NCI-H1092 (cell line): ENCODE measurements at places on chromosomes 2 and 18.

DNA sequence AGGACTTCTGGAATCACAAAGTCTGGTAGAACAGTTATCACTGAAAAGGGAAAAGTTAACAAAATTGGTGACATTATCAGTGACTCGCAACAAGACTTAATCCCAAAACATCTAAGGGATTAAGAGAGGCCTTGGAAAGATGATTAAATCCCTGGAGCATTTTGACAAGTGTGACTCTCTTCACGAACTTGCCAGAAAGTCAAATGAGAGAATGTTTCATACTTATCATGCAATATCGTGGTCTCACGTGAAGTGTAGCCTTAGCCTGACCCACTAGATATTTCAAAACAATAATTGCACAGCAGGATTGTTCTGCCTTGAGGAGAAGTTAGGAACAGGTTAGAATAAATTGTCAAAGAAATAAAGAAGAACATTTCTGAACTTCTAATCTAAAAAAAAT is 104.5 kb downstream of the COL6A3 start:
- no peak for DNase-seq

DNA sequence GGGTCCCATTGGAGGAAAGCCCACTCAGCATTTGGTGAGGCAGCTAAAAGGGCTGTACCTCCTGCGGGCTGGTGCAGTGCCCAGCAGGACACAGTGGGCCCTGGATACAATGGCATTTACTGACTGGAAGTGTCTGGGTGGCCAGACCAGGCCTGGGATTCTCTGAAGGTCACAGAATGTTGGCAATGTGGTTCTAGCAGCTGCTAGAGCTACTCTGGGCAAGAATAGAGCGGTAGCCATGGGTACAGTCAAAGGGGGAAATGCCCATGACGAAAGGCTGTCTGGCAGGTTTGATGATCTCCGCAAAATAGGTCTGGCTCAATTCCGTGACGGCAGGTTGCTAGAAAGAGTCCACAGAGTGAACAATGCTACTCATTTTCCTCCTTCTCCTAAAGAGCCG is 241.8 kb downstream of the AFF3 start:
- DNase-seq = no peak

GRCh38 chr18:3397031-3397750 is 52.8 kb upstream of the TGIF1 start:
- DNase-seq = no peak

GRCh38 chr18:22624176-22624575 is 206.5 kb upstream of the CTAGE1 start:
- DNase-seq = no peak

GRCh38 chr18:56217406-56217805 is 421.0 kb downstream of the TXNL1 start:
- no peak for DNase-seq

DNA sequence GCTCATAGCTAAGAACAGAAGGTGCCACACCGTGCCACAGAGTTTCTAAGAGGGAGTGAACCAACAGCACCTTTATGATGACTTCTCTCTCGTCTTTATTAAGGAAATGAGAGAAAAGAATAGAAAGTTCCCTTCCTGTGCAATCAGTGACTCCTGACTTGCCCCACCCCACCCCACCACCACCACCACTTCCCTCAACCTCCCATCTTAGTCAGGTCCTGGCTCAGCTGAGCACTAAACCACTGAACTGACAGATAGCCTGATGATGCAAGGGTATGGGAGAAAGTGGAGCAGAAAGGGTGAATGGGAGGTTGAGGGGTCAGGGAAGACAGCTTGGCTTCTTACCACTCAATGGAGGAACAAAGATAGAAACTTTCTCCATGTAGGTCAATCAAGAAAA is 75.2 kb upstream of the RMDN2 start:
- no peak for DNase-seq

DNA sequence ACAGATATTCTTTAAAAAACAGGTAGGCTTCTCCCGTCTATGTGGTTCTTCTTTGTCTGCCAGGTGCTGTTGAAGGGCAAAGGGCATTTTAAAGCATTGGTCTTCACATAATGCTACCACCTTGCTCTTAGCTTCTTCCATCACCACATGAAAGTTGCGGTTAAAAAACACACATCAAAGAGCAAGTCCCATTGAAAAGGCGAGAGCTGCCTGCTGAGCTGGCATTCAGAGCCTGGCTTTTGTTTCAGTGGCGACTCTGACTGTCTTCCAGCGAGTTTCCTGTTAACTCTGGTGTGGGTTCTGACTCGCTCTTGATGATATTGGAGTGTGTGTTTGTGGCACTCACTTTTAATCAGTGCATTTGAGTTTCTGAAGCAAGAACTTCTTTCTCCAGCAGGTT is 624.9 kb upstream of the FANCL start:
- DNase-seq = no peak

GRCh38 chr2:42504364-42505230 is 10.8 kb upstream of the KCNG3 start:
- DNase-seq = no peak

DNA sequence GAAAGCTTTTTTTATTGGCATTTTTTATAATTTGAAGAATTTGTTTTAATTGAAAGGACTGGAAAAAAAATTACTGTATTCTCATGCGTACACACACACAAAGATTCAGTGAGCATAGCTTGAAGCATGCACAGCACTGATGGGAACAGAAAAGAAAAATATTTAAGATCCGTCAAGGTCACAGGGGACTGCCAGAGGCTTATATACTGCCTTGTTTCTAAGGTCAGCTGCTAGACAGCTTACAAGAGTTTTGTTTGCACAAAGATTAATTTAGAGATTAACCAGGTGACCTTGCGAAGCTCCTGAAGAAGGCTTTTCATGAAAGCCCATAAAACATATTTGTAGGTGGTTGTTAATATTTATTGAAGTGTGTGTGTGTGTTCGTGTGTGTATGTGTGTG is 396.3 kb downstream of the TRIB2 start:
- DNase-seq = no peak

- DNase-seq = no peak
Measured at GRCh38 chr2:149331023-149331400, 625 bp downstream of the LYPD6 start.

DNA sequence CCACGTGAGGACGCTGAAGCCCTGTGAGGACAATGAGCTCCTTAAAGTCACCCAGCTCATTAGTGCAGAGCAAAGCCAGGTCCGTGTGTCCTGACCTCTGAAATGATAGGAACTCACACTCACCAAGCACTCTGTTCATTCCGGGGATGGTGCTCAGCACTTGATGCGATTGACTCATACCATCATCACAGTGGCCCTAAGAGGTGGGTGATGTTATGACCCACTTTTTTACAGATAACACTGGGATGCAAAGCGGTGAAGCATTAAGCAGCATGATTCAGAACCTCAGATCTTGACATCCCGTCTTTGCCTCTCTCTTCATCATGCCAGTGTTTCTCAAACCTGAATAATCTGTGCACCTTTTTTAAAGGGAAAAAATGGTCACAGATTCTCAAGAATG is 234.8 kb downstream of the ALPK2 start:
- no peak for DNase-seq

DNA sequence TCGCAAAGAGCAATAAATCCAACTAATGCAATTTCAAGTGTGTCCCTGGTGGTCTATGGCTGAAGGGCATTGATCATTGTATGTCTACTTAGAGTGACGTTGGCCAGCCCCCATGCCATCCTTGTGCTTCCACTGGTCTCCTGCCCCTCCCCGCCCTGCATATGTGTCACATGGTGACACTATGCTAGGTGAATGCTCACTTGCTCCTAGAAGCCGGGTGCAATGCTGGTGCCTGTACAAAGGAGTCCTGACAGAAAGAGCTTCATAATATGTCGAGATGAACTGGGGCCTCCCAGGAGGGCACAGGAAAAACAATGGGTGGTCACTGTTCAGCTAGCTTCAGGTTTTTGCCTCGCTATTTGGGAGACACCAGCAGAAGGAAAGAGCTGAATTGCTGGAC is 5.9 kb upstream of the TRABD2A start:
- DNase-seq = no peak

DNA sequence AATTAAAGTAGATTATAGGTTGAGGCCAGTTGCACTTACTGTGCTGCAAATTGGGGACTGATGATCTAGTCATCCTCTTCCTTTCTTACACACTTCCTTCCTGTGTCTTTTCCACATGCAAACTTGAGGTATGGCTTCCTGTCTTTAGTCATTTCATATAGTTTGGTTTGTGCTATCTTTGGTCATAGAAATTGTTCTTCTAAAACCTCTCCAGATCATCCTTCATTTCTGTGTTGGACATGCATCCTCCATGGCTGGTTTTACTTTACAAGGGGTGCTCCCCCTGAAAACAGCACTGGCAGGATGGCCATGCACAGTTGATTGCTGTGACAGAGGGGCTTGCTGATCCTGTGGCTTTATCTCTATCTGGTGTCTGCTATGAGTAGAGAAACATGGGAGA is 36.5 kb downstream of the MGAT5 start:
- DNase-seq = no peak

DNA sequence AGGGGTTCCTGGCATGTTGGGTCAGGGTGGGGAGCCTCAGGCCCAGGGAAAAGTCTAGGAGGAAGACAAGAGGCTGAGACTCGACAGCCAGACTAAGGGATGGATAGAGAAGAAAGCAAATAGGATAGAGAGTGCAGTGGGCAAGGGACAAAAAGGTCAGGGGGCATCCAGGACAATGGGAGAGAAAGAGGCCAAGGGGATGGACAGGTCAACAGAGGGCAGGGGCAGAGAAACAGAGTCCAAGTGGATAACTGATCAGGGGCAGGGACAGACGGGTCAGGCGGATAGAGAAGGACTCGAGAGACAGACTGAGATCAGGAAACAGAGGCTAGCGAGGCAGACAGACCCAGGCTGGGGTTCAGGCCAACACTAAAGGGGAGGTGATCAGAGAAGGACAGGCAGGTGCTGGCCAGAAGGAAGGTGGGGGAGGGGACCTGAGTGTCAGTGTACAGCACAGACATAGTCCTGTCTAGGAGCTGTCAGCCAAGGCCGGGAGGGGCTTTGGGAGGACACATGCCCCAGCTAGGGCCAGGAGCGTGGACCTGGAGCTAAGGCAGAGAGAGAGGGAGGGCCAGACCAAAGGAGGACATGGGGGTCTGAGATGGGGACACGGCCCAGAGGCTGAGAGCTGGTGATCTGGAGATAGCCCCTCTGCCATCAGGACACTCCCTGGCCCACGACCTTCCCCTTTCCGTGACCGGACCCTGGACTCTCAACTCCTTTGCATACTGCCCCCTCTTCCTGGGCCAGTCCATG is 12.2 kb downstream of the ASIC4 start:
- DNase-seq = no peak

GRCh38 chr18:57014772-57015413 is 132.0 kb upstream of the BOD1L2 start:
- DNase-seq = no peak
